ENCODE measurements at places on chromosomes 1 and 21.
A peak's percentile ranks its signal among the peaks of the same experiment; 100 is the strongest.

DNA sequence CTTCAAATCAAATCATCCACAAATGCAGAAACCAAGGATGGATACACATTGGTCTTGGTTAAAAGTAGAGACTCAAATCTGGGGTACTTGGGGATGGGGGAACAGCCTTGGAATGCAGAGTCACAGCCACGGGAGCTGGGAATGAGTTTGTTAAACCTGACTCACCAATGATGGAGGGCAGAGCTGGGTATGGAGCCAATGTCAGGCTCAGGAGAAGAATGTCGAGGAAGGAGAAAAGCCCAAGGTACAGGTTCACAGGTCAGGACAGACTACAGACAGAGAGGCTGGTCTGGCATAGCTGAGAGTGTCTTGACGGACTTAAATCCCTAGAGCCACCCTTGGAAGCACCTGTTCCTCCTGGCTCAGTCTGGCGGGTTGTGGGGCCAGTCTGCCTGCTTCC lies 237.6 kb downstream of the NTNG1 start:
- H3K27me3 ChIP-seq: no peaks in the 10 kb centered on the region
- no peaks in the 10 kb centered on the region for H3K36me3 ChIP-seq
- DNase-seq: no peak
- H3K4me3 ChIP-seq: no peak overlapping the region
- no peaks in the 10 kb centered on the region for H3K4me1 ChIP-seq

- H3K27me3 ChIP-seq: no peaks in the 10 kb centered on the region
- DNase-seq: peak; percentile 79
- H3K4me1 ChIP-seq: peaks cover 6% of the 10 kb centered on the region
- H3K4me3 ChIP-seq: peak overlapping the region; percentile 87
- peak overlapping the region; percentile 98 for H3K27ac ChIP-seq
- no peaks in the 10 kb centered on the region for H3K36me3 ChIP-seq
These were observed 1.3 kb downstream of the FNBP1L start for GRCh38 chr1:93448983-93449804.

- no peak overlapping the region for H3K27ac ChIP-seq
- DNase-seq: no peak
- H3K4me3 ChIP-seq: no peak overlapping the region
- no peaks in the 10 kb centered on the region for H3K27me3 ChIP-seq
These were observed 137.7 kb upstream of the ADGRL2 start for GRCh38 chr1:81662913-81663526.

GRCh38 chr1:182003953-182004586 lies 57.4 kb downstream of the ZNF648 start:
- H3K4me3 ChIP-seq: no peak overlapping the region
- H3K27me3 ChIP-seq: no peaks in the 10 kb centered on the region
- H3K36me3 ChIP-seq: no peaks in the 10 kb centered on the region
- H3K4me1 ChIP-seq: no peaks in the 10 kb centered on the region

DNA sequence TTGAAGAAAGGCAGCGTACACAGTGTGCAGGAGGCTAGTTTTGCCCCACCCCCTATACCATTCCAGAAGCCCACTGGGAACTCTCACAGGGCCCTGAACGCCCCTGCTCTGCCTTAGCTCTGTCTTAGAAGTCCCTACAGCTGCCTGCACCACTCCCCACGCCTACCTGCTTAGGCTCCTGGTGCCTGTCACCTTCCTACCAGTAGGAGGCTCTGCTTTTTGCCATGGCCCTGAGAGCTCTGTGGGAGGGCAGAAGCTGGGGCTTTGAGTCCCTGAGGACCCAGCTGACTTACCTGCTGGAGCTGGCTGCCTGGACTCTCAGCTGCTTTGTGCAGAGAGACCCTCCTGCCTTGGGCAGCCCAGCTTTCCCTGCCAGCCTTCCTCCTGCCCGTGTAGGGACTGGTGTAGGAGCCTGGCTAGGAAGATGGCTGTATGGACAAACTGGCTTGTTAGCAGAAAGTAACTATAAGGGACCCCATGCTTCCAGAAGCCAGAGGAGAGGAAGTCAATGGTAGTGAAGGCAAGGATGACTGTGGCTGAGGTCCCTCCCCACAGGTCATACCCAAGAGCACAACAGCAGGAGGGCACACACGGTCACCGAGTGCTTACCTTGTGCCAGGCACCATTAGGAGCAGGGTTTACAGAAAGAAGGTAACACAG lies 9.8 kb upstream of the CELSR2 start:
- H3K36me3 ChIP-seq: no peaks in the 10 kb centered on the region
- no peaks in the 10 kb centered on the region for H3K27me3 ChIP-seq
- H3K4me1 ChIP-seq: peaks cover 12% of the 10 kb centered on the region
- DNase-seq: peak; percentile 63

- H3K4me3 ChIP-seq: no peak overlapping the region
- H3K36me3 ChIP-seq: no peaks in the 10 kb centered on the region
- no peaks in the 10 kb centered on the region for H3K4me1 ChIP-seq
- no peak for DNase-seq
These were observed 27.9 kb downstream of the LRRC8B start for GRCh38 chr1:89552471-89553081.

- DNase-seq: no peak
- no peak overlapping the region for H3K27ac ChIP-seq
- H3K27me3 ChIP-seq: no peaks in the 10 kb centered on the region
- H3K36me3 ChIP-seq: no peaks in the 10 kb centered on the region
These were observed 317.1 kb upstream of the KAZN start for GRCh38 chr1:14281412-14281811.

DNA sequence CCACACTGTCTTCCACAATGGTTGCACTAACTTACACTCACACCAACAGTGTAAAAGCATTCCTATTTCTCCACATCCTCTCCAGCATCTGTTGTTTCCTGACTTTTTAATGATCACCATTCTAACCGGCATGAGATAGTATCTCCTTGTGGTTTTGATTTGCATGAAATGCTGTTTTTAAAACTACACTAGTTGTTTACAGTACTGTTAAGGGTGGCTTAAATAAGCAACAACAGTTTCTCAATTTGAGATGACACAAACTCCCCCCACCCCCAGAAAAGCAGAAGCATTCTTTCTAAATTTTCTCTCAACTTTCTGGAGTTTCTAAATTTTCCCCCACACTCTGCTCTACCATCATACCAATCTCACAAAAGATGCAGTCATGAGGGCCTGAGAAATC lies 7.1 kb upstream of the SLAMF7 start:
- H3K4me3 ChIP-seq: no peak overlapping the region
- H3K36me3 ChIP-seq: no peaks in the 10 kb centered on the region
- H3K27ac ChIP-seq: no peak overlapping the region
- H3K27me3 ChIP-seq: no peaks in the 10 kb centered on the region

DNA sequence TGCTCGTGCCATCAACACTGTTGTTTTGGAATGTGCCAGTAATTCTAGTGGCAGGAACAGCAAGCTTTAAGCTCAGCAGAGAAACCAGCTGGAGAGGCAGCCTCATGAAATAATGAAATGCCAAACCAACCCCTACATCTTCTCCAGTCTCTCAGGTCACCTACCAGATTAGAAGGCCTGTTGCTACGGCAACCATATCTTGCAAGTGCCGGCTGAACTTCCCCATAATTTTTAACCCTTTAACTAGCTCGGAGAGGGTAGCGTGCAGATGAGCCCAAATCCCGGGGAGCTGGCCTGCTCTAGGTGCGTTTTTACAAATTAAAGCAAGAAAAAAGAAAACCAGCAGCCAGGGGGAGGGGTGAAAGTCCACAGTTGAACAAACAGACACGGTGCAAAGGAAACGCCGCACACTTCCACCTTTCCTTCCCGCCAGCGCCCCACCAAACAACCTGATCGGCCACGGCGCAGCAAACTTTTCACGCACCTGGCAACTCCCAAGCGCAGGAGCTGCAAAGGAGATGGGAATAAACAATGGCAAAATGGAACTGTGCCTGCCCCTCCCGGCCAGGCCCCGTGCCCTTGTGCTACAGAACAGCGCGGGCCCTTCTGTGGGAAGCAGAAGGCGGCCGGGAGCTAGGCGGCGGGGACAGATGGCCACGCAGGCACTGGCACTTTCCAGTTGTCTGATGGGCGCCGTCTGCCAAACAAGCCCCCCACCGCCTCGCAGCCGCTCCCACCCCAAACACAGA lies 50.1 kb downstream of the SSBP3 start:
- peak; percentile 60 for DNase-seq
- peaks cover 42% of the 10 kb centered on the region for H3K4me1 ChIP-seq
- no peaks in the 10 kb centered on the region for H3K36me3 ChIP-seq
- H3K27me3 ChIP-seq: no peaks in the 10 kb centered on the region
- no peak overlapping the region for H3K4me3 ChIP-seq
- peak overlapping the region; percentile 77 for H3K27ac ChIP-seq

DNA sequence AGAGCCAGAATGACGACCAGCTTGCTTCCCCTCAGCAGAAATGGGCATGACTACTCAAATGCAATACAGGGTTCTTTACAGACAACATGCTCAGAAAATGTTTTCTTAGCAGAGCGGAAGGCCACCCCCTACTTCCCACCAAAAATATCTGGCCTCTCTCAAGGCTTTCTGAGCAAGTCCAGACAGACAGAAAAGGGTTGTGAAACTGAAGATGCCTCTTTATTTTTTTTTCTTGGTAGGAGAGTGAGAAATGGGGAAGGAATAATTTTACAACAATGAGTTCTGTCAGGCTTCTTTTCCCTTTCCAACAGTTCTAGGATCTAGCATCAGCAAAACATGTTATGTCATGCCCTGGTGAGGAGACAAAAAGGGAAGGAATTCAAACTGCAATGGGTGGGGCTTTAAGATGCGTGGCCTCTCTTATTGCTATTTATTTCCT lies 172.0 kb upstream of the CAMK1G start:
- DNase-seq: no peak
- peaks cover 7% of the 10 kb centered on the region for H3K4me1 ChIP-seq
- no peaks in the 10 kb centered on the region for H3K36me3 ChIP-seq
- H3K27me3 ChIP-seq: no peaks in the 10 kb centered on the region
- H3K4me3 ChIP-seq: no peak overlapping the region

GRCh38 chr1:67484492-67484891 lies 54.3 kb upstream of the SERBP1 start:
- no peak overlapping the region for H3K4me3 ChIP-seq
- DNase-seq: no peak
- no peaks in the 10 kb centered on the region for H3K36me3 ChIP-seq
- H3K4me1 ChIP-seq: peaks cover 1% of the 10 kb centered on the region

DNA sequence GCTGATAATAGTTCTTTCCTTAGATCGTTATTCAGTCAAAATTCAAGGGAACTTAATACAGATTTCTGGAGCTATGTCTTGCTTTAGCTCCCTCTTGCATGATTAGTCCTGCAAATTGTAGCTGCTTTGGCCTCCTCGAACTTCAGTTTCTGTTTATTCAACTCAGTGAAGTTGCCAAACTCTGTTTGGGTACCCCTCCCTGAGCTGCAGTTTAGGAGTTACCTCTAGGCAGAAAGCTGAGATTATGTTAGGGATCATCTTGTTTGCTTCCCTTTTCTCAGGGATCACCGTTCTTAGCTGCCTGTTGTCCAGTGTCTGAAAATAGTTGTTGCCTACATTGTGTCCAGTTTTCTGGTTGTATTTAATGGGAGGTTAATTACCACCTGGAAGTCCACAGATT lies 43.5 kb downstream of the SNX27 start:
- no peaks in the 10 kb centered on the region for H3K27me3 ChIP-seq
- no peak for DNase-seq
- H3K27ac ChIP-seq: no peak overlapping the region

- no peak overlapping the region for H3K4me3 ChIP-seq
- peak overlapping the region; percentile 77 for H3K27ac ChIP-seq
- H3K4me1 ChIP-seq: peaks cover 15% of the 10 kb centered on the region
- H3K36me3 ChIP-seq: no peaks in the 10 kb centered on the region
- peak; percentile 94 for DNase-seq
- no peaks in the 10 kb centered on the region for H3K27me3 ChIP-seq
These were observed 75.4 kb downstream of the ABCA4 start for GRCh38 chr1:94045465-94046056.

- no peaks in the 10 kb centered on the region for H3K36me3 ChIP-seq
- no peak overlapping the region for H3K4me3 ChIP-seq
These were observed 3.0 kb upstream of the PADI3 start for GRCh38 chr1:17245816-17246325.

DNA sequence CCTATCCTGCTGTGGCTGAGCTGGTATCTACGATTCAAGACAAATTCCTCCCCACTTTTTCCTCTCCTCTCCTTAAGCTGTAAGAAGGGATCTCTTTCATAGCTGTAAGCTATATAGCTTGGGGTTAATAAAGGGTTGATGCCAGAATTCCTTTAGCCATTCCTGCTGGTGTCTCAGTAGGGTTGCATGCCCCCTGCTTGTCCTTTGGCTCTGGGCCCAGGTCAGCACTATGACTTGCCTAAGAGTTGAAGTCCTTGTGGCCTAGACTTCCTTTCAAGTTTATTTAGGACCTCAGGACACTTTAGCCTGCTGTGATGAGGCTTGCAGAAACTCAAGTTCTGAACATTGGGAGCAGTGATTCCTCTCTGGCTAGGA lies 270.0 kb downstream of the AMY1C start:
- no peaks in the 10 kb centered on the region for H3K4me1 ChIP-seq
- no peak overlapping the region for H3K27ac ChIP-seq
- H3K36me3 ChIP-seq: no peaks in the 10 kb centered on the region
- no peaks in the 10 kb centered on the region for H3K27me3 ChIP-seq
- no peak overlapping the region for H3K4me3 ChIP-seq

DNA sequence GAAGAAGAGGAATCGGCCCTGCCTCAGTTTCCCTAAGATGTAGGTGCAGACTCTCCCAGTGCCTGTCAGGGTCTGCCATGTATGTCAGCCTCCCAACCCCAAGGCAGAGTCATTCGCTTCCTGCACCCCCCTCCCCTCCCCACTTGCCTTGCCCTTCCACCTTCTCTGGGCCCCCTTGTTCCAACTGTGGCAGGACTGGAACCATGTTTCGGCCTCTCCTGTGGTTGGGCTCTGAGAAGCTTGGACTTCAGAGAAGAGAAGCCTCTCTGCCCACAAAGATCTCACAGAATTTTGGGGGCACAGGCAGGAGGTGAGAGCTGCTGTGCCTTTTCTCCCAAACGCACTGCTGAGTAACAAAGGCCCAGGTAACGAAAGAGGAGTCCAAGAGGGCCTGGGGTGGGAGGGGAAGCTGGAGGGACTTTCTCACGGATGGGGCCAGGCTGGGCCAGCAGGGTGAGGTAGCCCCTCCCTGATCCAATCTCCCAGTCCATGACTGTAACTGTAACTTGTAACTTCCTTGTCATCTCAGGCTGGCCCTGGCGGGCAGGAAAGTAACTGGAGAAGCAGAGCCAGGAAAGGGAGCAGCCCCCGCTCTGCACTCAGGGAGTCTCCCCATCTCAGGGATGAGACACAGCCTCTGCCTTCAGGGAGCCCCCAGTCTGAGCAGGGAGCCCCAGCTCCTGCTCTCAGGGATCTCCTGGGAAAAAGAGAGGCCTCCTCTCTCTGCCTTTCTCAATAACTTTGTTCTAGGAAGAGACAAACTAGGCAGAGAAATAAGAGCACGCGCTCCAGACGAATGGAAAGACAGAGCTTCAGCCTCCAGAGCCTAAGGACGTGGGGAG lies 11.3 kb downstream of the CRABP2 start:
- no peaks in the 10 kb centered on the region for H3K27me3 ChIP-seq
- DNase-seq: peak; percentile 69
- no peaks in the 10 kb centered on the region for H3K36me3 ChIP-seq
- no peak overlapping the region for H3K4me3 ChIP-seq
- H3K27ac ChIP-seq: peak overlapping the region; percentile 96

- peak overlapping the region; percentile 86 for H3K4me3 ChIP-seq
- no peak for DNase-seq
- peak overlapping the region; percentile 71 for H3K27ac ChIP-seq
- peaks cover 13% of the 10 kb centered on the region for H3K4me1 ChIP-seq
- no peaks in the 10 kb centered on the region for H3K27me3 ChIP-seq
These were observed 403 bp upstream of the PSEN2 start for GRCh38 chr1:226870026-226870400.

Measured in hepatocyte (in vitro differentiated cells).